ENCODE measurements at places on chromosomes 2 and 18.

GRCh38 chr2:225920621-225921220 lies 521.2 kb downstream of the NYAP2 start:
- DNase-seq = no peak

DNA sequence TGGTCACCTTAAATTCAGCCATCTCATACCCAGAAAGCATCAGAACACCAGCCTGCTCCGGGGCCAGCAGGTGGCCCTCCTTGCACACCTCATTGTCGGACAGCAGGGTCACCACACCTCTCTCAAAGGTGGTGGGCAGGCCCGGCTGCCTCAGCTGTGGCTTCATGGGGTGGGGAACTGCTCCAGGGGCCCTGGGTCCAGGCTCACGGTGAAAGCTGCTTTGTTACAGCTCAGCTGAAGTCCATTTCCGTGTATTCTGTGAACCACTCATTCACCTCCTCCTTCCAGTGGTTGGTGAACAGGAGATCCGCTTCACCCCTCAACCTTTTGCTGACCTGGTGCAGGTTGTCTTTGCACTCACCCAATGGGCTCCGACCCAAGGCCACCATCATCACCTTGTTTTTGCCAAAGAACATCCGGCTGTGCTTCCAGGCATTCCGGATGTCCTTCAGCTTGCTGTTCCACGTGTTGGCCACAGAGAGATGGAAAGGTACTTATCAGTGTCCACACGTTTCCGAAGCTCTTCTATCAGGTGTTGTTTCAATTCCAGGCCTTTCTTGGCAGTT lies 78.6 kb upstream of the LDLRAD4 start:
- no peak for DNase-seq

DNA sequence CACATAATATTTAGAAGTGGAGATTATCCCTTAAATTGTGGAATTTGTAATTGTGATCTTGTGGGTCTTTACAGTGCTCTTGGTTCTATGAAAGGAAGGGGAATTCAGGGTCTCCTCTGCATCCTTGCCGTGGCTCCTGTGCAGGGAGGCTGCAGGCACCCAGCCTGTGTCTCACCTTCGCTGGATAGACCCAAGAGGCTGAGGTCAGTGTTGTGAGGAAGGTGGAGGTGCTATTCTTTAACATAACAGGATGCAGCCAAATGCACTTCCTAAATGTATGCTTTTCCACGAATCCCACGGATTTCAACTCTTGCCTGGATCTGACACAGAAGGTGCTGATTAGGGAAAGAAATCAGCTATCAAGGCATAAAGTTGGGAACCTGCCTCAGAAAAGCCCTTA lies 69.5 kb downstream of the TMEM18 start:
- no peak for DNase-seq

DNA sequence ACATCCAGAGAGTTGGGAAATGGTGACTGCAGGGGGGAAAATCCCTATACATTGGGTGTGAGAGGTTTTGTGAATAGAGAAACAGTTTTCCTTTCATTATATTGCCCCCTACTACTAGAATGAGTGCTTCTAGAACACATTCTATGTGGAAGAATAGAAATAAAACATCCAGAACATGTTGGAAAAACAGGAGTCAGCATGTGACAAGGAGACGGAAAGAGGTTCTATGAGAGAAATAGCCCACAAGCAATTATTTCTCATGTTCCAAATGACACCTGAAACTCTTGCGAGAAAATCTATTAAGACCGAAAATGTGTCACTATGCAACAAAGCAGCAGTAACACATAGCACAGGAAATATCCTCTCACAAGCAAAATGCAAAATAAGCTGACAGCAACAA lies 202.7 kb upstream of the SPOPL start:
- no peak for DNase-seq

DNA sequence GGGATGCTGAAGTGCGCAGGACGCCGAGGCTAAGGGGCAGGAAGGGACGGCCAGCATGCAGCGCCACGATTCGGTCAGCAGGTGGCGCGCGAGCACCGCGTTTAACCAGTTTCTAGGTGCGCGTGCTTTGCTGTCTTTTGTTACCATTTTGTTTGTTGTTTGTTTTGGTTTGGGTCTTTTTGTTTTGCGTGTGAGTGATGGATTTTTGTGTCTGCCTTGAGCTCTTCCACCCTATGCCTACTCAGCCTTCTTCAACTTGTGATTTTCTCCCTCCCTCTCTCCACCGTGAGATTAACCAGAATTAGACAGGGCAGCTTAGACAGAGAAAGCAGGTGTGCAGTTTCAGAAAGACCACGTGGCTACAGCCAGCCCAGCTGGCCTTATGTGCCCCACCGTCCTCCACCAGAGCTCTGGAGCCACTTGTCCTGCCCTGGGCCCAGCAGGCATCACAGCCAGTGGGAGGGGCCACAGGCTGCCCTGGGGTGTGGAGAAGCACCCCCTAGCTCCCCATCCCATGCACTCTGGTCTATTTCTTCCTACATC lies 180.2 kb downstream of the RNF144A start:
- peak; percentile 74 for DNase-seq

GRCh38 chr2:112958428-112959108 lies 19.2 kb upstream of the IL36G start:
- no peak for DNase-seq
